ENCODE measurements at places on chromosomes 7 and 10. TPM values are rescaled to one million over a fixed set of nuclear protein-coding genes. Genes with fewer than 3 reads are reported as not detected.

Gene GFRA1
- polyA plus RNA-seq: 25.9 TPM

DNA sequence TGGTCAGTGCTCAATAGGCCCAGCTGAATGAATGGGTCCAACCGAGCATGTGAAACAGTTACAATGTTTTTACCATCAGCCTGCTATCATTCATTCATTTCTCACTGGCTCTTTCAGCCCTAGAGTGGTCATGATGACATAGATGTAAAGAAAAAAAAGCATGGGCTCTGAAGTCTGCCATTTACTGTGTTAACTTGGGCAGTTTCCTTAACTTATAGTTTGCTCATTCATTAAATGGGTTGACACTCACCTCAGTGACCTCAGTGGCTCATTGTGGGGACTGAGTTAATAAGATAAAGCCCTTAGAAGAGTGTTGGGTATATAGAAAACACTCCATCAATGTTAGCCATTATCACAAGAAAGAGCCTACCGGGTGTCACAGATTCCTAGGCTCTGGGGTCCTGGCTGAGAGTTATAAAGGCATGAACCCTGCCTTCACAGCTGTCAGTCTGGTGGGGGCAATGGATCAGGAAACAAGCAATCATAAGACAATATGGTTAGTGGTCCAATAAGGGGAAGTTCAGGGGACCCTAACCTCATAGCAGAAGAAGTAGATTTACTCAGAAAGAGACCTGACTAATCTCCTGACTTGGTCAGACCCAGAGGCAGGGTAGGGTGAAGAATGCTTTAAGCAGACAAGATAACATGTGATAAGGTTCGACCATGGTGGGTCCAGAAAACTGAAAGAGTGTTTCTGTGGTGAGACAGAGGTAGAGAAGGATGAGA lies 29.7 kb upstream of the GPAM start:
- DNase-seq: no peak

- DNase-seq: no peak
These were observed 110.9 kb upstream of the NANOS1 start for GRCh38 chr10:118918587-118918986.

DNA sequence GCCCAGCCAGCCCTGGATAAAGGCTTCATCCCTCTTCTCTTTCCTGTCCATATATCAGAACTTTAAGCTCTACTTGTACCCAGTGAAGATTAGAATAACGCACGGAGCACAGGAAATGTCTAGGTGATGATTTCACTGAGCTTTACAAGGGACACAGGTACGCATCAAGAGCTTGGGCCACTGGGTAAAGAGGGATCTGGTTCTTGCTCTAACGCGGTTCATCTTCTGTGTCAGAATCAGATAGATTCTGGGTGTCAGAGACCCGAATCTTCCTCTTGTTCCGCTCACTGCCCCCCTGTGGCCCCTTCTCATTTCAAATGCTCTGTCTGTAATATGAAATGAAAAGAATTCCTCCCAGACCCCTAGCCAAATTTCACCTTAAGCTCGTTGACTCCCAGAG lies 24.7 kb downstream of the IL2RA start:
- DNase-seq: no peak

GRCh38 chr7:55792048-55792447 lies 70.5 kb downstream of the SEPTIN14 start:
- no peak for DNase-seq

All from BJ (cell line).